CD4-positive, alpha-beta T cell treated with Interleukin-17A for 4 hours (primary cell): ENCODE measurements at places on chromosomes 5 and 9.

GRCh38 chr5:94627191-94627590 is 8.7 kb downstream of the SLF1 start:
- DNase-seq, result no peak

DNA sequence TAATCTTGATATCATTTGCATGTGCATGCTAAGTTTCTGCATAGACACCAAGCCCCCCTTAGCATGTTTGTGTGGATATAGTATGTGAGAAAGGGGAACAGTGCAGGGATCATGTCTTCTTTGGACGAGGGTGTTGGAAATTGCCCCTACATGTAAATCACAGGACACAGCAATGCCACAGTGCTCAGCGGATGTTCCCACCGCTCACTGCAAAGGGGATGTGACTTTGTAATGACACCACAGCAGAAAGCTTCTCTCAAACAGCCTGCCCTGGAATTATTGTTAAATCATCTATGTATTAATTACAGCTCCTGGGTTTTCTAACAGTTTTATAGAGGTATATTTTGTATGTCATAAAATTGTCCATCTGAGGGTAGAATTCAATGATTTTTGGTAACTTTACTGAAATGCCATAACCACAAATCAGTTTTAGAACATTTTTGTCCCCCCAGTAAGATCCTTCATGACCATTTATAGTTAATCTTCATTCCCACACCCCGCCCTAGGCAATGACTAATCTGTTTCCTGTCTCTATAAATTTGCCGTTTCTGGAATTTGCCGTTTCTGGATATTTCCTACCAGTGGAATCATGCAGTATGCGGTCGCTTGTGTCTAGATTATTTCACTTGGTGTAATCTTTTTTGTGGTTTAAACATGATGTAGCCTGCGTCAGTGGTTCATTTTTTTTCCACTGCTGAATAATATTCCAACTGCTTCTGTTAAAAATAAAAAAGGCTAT is 648.5 kb upstream of the WWC1 start:
- no peak for DNase-seq

DNA sequence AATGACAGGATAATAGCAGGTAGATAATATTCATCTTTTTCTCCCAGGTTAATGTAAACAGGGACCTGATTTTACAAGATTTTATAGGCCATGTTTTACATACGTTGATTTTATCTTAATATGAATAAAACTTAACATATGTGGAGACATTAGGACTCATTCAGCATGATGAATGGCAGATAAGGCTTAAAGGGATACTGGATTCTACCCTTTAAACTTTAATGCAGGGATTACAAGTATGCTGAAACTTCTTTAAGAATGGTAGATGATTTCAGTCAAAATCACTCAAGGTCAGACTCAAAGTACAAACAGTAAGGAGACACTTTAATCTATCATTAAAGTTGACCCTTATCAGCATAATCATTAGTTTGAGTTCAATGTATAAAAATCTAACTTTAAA is 274.5 kb upstream of the IZUMO3 start:
- DNase-seq, result no peak

DNA sequence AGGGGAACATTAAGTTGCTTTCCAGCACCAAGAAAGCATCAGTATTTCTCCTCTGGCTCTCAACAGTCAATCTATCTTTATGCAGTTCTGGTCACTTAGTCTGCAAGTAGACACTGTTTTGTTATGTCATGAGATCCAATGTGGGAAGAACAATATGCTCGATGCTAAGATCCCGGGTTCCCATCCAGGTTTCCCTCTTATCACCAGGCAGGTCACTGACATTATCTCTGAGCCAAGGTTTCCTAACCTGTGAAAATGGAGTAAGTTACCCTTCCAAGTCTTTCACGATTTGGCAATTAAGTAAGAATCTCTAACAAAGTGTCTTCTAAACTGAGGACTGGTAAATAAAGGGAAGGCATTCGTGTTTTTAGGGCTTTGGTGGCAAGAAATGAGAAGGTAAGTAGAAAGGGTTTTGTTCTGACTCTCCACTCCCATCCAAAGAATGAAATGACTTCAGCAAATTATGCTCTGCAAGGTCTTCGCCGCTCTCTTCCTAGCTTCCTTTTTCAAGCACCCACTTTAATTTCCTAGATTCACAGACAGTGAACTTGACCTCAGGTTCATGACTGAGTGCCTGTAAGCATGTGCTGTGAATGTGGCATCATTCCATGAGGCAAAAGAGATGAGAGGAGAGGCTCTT is 86.4 kb downstream of the DCP2 start:
- no peak for DNase-seq

DNA sequence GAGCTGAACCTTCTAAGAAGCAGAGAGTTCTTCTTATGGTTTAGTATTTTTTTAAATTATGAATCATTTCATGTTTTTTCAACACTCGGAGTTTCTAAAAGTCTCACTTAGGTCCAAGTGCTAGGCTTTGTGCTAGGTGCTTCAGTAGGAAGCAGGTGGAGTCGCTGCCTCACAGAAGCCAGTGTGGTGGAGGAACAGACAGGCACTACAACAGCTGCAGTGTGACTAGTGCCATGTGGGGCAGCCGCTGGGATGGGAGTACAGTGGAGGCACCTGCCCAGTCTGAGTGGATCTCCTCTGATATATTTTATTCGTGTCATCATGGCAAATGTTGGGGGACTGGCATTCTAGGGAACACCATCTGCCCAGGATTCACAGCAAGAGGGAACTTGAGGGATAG is 15.3 kb downstream of the PCDHGC5 start:
- DNase-seq, result no peak

DNA sequence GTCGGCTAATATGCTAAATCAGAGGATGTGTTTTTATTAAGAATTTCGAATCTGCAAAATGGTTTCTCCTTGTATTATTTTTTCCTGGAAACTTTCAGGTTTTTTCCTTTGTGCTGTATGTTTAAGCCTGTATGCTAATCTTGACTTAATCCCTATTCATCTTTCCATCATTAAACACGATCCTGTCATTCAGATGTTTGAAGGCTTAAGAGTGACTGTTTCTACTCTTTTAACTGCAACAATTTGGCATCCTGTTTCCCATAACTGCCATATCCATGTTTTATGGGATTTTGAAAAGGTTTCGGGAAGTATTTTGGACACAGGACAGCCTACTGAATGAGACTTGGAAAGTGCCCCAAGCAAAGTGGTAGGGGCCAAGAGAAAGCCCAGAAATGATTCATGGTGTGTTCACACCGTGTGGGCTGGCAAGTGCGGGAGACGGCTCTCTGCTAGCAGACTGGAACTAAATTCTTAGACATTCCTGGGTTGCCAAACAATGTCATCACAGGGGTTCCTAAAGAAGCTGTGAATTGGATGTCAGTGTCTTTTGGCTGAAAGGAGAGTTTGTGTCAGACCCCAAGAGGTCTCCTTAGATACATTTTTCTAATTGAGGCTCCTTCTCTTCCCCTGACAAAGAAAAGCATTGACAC is 125.4 kb upstream of the ADAMTS16 start:
- DNase-seq, result no peak

- DNase-seq, result no peak
These were observed 17.4 kb downstream of the KIF24 start for GRCh38 chr9:34311499-34312185.

DNA sequence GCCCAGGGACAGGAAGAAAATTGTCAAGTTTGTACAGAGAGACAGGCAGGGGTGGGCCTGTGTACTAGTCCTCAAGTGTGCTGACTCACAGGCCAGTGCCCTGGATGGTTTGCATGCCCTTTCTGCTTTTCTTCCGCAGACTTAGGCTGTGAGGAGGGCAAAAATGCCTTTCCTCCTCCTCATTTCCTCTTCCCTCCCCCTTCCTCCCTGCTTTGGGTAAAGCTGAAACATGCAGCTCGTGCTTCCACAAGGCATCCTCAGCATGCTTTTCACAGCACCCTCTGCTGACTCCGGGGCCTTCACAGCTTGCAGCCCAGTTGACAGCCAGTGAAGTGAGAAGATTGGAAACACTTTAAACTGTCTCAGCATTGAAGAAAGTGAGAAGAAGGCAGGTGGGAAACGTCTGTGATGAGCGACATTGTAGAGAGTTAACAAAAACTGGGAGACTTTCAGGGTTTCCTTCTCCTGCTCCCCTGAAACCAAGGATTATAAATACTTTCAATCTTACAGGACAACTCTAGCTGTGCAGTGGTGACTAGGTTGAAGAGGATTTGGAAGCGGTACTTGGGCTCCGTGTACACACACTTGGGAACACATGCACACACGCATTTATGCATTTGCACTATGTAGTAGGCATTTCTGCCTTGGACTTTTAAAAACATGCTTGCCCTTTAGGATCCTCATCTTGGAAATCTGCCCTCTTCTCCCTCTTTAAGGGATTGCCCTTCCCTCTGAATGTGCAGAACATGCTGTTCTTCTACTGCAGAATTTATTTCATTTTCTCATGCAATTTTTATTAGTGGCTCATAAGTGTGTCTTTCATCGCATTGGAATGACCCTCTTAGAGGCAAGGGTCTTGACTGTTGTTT is 138.8 kb downstream of the GRIA1 start:
- no peak for DNase-seq

DNA sequence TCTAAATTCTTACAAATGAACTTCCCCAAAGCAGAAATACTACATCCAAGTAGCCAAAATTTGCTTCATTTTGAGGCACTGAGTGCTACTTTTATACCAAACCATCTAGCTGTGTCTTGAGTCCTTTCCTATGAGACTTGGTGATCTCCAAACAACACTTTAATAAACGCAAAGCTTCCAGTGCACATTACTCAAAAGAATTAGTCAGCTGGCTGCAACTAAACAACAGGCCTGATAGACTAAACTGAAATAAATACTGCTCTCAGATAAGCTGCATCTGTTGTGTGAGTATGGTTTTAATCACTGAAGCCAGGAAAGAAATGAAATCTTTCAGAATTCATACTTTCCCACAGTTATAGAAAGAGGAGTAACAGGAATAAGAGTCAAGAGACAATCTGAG is 80.3 kb downstream of the VCAN start:
- no peak for DNase-seq

DNA sequence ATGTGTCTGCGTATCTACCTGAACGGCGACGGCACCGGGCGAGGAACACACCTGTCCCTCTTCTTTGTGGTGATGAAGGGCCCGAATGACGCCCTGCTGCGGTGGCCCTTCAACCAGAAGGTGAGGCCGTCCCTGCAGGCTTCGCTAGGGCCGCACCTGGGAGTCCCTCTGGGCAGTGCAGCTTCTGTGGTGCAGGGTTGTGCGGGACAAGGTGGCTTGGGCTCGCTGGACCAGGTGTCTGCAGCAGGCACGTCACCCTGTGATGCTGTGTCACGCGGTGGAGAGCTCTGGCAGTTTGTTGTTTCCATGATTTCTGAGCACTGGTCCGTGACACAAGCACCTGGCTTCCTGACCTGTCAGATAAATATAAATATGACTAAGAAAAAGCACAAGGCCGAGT is 20.7 kb downstream of the FBXW5 start:
- DNase-seq, result no peak

GRCh38 chr5:128402506-128402905 is 135.5 kb downstream of the FBN2 start:
- DNase-seq, result no peak

DNA sequence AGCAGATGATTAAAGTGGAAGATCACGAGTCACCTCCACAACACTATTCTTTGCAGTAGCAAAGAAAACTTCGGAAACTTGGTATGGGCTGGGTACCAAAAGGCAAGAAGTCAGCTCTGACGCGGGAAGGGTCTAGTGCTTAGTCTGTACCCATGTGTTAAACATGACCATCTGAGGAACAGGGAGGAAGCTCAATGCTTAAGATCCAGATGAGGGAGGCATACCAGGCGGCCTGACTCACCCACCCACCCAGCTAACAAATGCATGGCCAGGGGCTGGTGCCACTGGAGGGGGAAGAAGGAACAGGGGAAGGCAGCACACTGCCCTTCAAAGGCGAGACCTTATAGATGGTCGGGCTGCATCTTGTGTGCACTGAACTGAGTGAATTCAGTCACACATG is 41.8 kb downstream of the CAMSAP1 start:
- no peak for DNase-seq

GRCh38 chr5:142202282-142202681 is 93.7 kb downstream of the NDFIP1 start:
- no peak for DNase-seq

DNA sequence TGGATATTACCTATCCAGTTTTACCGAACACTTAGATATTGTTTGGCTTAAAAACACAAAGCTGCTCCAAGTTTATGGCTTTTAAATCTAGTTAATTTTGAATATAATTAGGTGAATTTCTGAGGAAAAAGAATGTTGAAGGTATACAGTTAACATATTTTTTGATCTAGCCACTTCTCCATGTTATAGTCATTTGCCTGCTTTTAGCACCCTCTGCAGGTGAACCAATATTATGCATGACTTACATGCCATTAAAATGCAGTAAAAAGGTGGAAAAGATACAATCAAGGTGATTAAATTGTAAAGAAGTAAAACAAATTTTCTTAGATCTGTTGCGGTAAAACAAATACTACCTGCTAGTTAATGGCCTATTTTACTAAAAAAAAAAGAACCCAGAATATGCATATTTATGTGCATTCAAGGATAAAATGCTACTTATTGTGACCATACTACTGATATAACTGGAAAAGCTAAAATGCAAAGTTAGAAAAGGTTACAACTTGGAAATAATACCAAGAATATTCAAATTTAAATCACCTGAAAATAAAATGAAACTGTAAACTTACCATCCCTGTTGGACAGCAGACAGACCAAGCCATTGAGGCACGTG is 132.1 kb downstream of the AP3B1 start:
- no peak for DNase-seq

DNA sequence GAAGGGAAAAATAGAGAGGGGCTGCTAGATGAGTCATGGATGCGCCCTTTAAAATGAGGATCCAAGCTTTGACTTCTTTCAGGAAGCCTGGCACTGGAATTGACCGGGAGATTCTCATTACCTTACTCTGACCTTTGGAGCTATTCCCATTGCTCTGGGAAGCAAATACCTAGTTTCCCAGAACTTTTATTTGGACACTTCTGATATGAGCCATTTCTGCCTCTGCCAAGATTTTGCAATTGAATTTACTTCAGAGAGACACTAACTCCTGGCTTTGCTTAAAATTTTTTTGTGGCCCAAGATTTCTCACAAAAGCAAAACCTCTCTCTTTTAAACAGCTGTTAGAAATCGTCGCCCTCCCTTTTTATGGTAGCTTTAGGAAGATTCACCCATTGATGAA is 15.7 kb upstream of the AGXT2 start:
- no peak for DNase-seq

GRCh38 chr5:43137326-43137725 is 16.6 kb downstream of the ZNF131 start:
- no peak for DNase-seq

GRCh38 chr9:114894609-114895433 is 35.6 kb downstream of the TNFSF8 start:
- no peak for DNase-seq

DNA sequence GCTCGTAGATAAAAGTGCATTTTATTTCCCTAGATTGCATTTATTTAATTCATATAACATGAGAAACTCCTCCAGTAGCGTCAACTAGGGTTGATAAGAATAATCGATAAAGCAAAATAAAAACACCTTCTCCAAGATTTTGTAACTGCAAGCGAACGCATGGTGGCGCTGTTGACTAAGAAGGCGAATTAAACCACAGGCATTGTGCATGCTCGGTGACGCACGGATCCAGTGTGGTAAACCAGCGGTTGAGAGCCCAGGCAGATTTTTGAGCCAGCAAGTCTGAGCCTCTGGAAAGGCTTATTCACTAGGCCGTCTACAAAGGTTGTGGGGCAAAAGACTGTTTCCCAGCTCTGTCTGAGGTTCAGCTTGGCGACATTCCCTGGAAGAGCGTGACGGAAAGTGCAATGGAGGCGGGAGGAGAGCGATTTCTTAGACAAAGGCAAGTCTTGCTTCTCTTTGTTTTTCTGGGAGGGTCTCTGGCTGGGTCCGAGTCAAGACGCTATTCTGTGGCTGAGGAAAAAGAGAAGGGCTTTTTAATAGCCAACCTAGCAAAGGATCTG is at the start of gene PCDHB3:
TSS of gene PCDHB3 (plus strand) at position 231 of the 563 bp plus-strand sequence. CDS start at position 408, 177 bp downstream.
- DNase-seq, result peak; percentile 3
